Stimulated activated CD8-positive, alpha-beta memory T cell treated with anti-CD3 and anti-CD28 coated beads, Interleukin-2, amount 100 ng/mL, for 1 hour (primary cell): ENCODE measurements at places on chromosomes 11 and 22.

DNA sequence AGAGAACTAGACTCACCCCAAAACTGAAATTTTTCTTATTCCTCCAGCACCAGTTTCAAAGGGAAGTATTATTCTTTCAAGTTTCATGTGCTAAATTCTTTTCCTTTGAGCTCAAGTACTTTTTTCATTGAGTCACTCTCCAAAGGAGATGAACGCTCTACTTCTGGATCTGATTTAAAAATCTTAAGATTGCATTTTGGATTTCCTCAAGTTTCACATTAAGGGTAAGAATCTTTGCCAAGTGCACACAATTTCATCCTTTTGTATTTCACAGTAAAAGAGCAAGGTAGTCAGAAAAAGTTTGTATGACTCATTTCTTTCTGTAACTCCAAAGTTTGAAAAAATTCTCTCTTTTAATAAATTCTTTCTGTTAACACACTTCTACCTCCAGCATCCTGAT lies 435.5 kb downstream of the RAB38 start:
- DNase-seq = no peak

GRCh38 chr11:35057926-35058668 lies 80.9 kb upstream of the CD44 start:
- no peak for DNase-seq

GRCh38 chr22:46714550-46714949 lies 23.5 kb downstream of the CERK start:
- no peak for DNase-seq

DNA sequence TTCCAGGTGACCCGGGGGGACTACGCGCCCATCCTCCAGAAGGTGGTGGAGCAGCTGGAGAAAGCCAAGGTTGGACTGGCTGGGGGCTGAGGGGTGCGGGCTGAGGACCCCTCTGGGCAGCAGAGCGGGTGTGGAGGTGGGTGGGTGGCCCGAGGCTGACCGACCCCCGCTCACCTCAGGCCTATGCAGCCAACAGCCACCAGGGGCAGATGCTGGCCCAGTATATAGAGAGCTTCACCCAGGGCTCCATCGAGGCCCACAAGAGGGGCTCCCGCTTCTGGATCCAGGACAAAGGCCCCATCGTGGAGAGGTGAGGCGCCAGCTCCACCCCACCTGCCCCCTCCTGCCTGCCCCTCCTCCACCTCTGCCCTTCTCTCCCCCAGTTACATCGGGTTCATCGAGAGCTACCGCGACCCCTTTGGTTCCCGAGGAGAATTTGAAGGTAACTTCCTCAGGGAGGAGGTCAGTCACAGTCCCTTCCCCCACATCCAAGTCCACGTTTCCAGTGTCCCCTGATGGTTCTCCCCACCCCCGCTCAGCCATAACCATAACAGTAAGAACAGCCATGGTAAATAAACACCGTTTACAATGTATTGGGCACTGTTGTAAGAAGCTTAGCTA lies 11.2 kb downstream of the DPP3 start:
- DNase-seq = no peak

DNA sequence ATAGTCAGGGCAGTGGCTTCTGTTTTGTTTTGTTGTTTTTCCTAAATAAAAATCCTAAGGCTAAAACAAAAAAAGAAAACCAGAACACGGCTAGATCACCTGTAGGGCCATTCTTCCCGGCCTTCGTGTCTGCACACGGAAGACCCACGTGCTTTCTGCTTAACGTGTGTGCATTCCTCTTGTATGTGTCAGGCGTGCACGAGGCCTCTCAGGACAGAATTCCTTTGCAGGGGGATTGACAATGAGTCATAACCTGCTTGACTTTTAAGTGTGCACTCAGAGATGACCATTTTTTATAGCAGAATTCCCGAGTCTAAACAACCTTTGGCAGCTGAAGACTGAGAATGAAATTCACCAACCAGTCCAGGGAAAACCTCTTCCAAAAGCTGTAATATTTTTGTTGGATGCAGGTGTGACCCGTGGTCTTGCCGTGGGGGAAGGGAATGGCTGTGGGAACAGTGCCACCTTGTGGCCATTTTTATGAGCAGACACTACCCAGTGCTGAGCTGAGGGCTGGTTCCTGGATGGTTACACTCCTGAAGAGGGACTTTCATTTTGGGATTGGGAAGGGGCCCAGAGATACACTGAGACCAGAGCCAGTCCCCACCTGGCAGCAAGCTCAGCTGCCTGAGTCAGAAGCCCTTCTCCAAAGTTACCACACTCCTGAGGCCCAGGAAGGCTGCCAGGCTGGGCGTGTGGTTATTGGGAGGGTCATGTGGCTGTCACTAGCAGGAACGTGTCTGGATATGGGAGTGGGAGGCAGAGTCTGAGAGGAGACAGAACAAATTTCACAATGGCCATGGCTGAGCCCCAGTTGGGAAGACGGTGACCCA lies 35.7 kb upstream of the DKK3 start:
- DNase-seq = peak; percentile 29

DNA sequence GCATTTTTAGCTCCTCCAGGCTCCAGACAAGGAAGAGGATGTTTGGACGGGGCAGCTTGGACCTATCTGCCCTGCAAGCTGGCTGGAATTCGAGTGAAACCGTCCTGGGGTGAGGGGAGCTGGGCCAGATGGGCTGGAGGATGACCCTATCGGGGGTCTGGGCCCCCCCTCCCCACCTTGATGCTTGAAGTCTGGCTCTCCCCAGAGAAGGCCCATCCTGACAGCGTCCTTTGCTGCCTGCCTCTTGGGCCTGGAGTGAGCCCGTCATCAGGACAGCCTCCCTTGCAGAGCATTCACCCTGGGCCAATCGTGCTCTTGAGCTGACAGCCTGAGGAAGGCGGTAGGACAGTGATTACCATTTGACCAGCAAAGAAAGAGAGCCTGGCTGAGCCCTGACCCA lies 5.3 kb upstream of the PDGFB start:
- no peak for DNase-seq

- no peak for DNase-seq
Measured at GRCh38 chr22:49660321-49660720, 167.4 kb downstream of the BRD1 start.

DNA sequence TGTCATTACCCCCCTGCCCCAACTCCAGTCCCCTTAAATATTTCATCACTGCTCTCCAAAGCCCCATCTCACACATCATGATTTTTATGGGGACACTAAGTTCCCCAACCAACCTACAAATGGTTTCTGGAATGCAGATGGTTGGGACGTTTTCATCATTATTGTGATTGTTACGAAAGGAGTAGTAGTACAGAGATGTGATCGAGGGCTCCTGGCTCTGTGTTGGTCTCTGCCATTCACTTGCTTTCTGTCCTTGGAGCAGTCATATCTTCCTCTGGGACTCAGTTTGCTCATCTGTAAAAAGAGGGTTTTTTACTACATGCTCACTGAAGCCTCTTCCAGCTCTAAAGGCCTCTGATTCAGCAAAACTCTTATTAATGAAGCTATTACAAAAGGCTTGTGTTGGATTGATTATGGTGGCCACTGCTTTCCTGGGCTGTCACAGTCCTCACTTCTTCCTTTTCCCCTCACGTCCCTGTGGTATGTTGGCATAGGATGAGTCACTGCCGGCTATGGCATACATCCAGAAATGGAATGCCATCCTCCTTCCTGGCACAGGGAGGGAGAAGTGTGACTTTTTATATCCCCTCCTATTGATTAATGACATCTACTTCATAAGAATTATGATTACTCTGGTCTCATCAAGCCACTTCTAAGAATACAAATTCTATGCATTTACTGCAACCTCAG lies 593.7 kb downstream of the METTL15 start:
- no peak for DNase-seq

DNA sequence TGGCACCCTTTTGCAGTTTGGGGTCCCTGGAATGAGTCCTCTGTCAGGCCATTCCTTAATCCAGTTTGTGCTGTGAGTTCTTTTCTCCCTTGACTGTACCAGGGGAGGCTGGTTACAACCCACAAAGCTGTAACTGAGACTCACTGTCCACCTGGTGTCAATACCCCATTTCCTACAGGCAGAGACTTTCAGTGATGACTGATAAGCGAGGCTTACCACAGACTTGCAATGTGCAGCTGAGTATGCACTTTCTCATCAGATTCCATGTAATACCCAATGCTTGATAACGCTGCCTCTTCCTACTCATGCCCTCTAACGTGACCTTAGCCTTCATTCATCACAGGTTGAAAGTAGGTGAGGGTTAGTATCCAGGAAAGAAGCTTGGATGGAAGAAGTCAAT lies 120.1 kb downstream of the INSC start:
- DNase-seq = no peak

DNA sequence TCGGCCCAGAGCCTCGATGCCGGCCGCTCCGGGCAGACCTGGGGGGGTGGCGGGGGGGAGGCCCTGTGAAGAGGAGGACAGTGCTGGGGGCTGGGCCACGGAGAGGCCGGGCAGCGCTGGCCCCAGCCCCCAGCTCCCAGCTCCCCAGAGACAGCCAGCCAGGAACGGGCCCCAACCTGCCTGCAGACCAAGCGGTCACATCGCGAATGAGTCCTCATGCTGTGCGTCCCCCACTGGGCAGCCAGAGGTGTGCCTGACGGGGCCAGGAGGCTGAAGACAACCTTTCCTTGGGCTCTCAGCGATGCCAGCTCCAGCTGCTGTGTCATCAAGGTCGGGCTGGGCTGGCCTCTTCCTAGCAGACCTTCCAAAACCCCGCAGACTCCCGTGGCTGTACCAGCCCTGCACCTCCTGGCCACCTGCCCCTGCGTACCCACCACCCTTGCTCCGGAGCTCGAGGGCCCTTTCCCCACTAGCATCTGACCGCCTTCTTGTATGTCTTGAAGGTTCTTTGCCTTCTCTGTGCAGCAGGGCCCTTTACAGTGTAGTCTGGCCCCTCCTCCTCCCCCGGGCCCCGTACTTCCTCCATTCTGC lies 88.4 kb downstream of the CDKN1C start:
- no peak for DNase-seq

- no peak for DNase-seq
Measured at GRCh38 chr22:25668437-25668836, 73.6 kb upstream of the MYO18B start.

- no peak for DNase-seq
Measured at GRCh38 chr11:35013514-35014233, 97.3 kb downstream of the PDHX start.

DNA sequence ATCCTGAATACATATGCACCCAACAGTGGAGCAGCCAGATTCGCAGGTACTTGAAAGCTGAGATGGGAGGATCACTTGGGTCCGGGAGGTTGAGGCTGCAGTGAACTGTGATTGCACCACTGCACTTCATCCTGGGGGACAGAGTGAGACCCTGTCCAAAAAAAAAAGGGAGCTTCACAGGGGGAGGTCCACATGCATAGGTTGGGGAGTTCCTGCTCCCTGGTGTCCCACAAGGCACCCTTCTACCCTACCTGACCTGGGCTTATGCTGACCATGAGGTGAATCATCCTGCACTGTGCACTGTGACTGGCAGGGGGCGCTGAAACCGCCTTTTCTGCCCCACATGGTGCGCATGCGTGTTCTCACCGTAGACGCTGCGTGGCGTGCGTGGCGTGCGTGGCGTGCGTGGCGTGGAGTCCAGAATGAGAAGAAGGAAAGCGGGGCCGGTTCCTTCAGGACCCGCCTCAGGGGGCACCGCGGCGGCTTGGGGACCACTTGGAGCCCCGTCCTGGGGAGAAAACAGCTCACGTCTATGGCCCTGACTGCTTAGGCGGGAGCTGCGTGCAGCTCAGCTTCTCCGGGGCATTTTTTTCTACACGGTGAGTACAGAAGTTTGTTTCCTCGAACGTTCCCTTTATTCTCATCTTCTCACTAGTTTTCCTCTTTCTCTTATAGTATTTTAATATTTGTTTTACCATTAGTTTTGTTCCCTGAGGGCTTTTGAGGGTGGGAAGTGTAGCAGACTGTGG lies 116.6 kb upstream of the GRK3 start:
- DNase-seq = peak; percentile 72

- no peak for DNase-seq
Measured at GRCh38 chr11:27716835-27717234, 16.6 kb upstream of the BDNF start.

DNA sequence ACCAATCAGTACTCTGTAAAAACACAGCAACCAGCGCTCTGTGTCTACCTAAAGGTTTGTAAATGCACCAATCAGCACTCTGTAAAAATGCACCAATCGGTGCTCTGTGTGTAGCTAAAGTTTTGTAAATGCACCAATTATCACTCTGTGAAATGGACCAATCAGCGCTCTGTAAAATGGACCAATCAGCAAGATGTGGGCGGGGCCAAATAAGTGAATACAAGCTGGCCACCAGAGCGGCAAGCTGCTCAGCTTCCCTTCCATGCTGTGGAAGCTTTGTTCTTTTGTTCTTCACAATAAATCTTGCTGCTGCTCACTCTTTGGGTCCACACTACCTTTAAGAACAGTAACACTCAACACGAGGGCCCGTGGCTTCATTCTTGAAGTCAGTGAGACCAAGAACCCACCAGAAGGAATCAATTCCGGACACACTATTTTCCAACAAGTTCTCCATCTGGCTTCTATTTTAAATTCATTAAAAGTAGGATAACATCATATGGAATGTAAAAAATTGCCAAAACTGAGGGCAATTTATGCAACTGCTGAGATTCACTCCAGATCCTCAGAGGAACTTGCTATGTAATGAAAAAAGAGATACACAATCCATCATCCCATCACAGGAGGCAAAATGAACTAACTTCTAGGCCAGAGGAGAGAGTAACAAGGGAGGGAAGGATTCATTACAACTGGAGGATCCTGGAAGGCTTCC lies 3.1 kb upstream of the PANX1 start:
- DNase-seq = no peak

DNA sequence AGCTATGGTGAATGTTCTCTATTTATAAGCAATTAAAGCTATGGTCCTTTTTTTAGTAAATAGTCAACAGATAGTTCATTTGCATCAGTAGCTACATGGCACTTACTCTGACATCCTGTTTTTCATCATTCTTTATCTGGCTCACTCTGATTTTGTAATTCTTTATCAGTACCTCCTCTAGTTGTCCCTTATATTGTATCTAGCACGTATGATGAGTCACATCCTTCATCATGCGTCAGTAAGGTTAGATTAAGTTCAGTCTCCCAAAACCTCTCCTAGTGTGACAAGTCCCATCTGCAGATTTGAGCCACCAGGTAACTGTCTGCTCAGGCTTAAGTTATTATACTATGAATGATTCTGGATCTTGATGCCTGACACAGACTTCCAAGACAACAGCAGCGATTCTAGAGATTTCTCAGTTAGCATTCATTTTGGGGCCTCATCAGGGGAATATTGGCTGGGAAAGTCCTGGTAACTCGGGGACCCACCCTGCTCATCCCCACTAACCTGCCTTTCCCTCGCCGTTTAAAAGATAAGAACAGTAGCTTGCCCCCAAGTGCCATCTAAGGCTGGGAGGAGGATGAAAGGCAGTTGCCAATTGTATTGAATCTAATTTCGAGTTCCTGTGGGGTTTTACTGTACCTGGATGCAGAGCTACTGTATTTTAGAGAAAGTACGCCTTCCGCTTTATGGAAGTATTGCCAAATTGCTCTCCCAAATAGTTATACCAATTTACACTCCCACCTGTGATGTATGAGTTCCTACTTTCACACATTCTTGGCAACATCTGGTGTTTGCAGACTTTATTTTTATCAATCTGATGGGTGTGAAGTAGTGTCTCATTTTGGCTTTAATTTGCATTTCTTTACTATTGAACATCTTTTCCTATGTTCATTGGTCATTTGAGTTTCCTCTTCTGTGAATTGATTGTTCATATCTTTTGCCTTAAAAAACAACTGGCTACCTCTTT lies 55.9 kb downstream of the ZC3H12C start:
- DNase-seq = no peak

GRCh38 chr11:75202195-75202594 lies 38.4 kb upstream of the TPBGL start:
- DNase-seq = no peak
